ENCODE measurements at places on chromosomes 16 and 17. TPM values are rescaled to one million over a fixed set of nuclear protein-coding genes. Genes with fewer than 3 reads are reported as not detected.

- H3K36me3 ChIP-seq, result no peaks in the 10 kb centered on the region
- H3K27ac ChIP-seq, result no peak overlapping the region
- no peak overlapping the region for H3K4me3 ChIP-seq
- no peaks in the 10 kb centered on the region for H3K4me1 ChIP-seq
These were observed 138.2 kb upstream of the COX10 start for GRCh38 chr17:13931111-13931526.

- no peaks in the 10 kb centered on the region for H3K27me3 ChIP-seq
- DNase-seq, result no peak
- no peak overlapping the region for H3K27ac ChIP-seq
- H3K4me1 ChIP-seq, result no peaks in the 10 kb centered on the region
These were observed 39.0 kb downstream of the EMP2 start for GRCh38 chr16:10541366-10541765.

GRCh38 chr17:8143581-8144400 lies 8.4 kb downstream of the PER1 start:
- no peak overlapping the region for H3K4me3 ChIP-seq
- no peak overlapping the region for H3K27ac ChIP-seq
- no peaks in the 10 kb centered on the region for H3K4me1 ChIP-seq
- H3K36me3 ChIP-seq, result peaks cover 34% of the 10 kb centered on the region

GRCh38 chr16:13779676-13780075 lies 140.3 kb upstream of the ERCC4 start:
- H3K4me3 ChIP-seq, result no peak overlapping the region
- no peaks in the 10 kb centered on the region for H3K4me1 ChIP-seq
- H3K27me3 ChIP-seq, result no peaks in the 10 kb centered on the region
- no peak for DNase-seq

GRCh38 chr17:47277921-47278320 lies 24.3 kb downstream of the ITGB3 start:
- H3K4me1 ChIP-seq, result no peaks in the 10 kb centered on the region
- H3K36me3 ChIP-seq, result no peaks in the 10 kb centered on the region
- no peak overlapping the region for H3K27ac ChIP-seq
- no peak for DNase-seq

PRSS21 gene
- polyA plus RNA-seq, result 11.2 TPM

DNA sequence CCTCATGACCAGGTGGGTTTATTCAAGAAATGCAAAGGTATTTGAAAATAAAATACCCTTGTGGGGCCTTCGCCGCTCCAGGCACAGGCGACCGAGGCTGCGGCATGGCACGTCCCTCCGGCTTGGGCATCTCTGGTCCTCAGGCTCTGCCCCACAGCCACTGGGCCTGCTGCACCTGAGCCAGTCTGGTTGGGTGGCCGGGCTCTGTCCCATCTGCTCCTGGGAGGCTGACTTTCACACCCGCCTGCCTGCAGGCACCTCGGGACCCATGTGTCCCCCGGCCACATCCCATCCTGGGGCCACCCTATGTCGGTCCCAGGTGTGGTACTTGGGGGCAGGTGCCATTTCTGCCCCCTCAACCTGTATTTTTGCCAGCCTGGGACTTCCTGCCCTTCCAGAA lies 20.9 kb downstream of the OSBPL7 start:
- no peak overlapping the region for H3K27ac ChIP-seq
- H3K4me1 ChIP-seq, result no peaks in the 10 kb centered on the region
- H3K4me3 ChIP-seq, result no peak overlapping the region
- H3K36me3 ChIP-seq, result no peaks in the 10 kb centered on the region

ALOX15B gene
- not detected for polyA plus RNA-seq

Measured in naive thymus-derived CD4-positive, alpha-beta T cell (primary cell).